T-helper 17 cell (primary cell): ENCODE measurements at places on chromosomes 16 and 17.

DNA sequence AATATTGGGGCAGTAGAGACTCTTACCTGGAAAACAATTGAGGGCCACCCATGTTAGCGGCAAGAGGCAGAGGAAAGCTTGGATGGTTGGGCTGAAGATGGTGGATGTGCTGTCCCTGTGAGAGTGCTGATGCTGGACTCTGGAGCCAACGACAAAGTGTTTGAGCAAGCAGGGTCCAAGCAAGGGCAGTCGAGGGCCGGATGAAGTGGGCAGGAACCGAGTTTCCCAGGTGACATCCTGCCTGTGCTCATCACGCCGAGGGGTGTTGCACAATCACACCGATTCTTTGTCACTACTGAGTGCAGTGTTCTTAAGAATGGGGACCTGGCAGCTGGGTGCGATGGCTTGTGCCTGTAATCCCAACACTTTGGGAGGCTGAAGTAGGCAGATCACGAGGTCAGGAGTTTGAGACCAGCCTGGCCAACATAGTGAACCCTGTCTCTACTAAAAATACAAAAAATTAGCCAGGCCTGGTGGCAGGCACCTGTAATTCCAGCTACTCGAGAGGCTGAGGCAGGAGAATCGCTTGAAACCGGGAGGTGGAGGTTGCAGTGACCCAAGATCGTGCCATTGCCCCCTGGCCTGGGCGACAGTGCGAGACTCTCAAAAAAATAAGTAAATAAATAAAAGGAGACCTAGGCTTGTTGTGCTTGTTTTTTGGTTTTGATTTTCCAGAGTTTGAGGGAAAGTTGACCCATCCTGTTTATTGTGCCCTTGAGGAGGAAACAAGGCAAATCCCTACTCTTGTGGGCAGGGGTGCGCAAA is 6.1 kb downstream of the PYCARD start:
- no peak for DNase-seq
- no peak overlapping the region for H3K4me3 ChIP-seq
- peaks cover 12% of the 10 kb centered on the region for H3K36me3 ChIP-seq
- peak overlapping the region; percentile 59 for H3K27ac ChIP-seq
- peaks cover 46% of the 10 kb centered on the region for H3K4me1 ChIP-seq

DNA sequence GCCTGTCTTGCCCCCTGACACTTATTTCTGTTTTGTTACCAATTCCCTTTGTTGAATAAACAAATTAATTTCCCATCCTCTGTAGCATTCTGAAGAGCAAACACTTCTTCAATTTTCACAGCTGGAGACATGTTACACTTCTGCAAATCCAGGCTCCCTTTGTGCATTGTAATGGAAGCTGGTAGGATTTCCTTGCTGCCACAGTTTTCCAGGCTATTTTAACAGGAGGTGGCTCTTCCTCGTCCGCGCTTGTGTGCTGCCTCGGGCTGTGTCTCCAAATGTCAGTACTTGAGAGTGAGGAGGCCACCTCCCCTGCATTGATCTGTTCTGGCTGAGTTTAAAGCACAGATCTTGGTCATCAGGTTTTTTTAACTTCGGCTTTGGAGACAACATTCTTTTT is 40.0 kb downstream of the SOST start:
- DNase-seq, result no peak
- peaks cover 17% of the 10 kb centered on the region for H3K27me3 ChIP-seq

DNA sequence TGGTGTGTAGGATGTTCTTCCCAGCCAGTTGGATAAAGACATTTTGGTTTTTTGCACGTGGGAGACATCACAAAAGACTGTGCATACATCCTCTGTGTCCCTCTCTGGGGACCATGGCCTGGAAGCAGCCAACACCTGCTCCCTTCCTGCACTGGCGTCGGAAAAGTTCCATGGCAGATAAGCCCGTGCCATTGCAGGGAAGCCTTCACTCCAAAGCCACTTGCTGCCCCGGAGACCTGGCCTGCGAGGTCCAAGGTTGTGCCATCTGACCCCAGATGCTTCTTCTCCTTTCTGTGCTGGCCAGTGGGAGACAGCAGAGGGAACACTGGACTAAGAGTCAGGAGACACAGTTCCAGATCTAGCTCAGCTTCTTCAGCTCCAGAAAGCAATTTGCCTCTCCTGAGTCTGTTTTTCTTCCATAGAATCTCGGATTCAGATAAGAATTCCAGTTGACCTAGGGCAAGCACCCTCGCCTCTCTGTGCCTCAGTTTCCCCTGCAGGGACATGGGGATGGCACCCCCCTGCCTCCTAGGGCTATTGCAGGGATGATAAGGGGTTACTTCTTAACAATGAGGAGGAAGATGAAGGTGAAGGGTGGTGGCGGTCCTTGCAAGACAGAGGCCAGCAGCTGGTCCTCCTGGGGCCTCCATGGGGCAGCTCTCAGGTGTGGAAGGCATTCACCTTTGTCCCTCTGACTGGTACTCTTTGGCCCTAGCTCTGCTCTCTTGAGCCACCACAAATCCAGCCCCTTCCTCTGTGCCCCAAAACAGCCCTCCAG is 134.2 kb downstream of the CMIP start:
- no peak overlapping the region for H3K27ac ChIP-seq
- H3K36me3 ChIP-seq, result peaks cover 2% of the 10 kb centered on the region
- H3K4me3 ChIP-seq, result no peak overlapping the region
- peaks cover 6% of the 10 kb centered on the region for H3K4me1 ChIP-seq
- DNase-seq, result no peak

GRCh38 chr17:82444941-82445521 is 5.5 kb downstream of the CYBC1 start:
- peaks cover 2% of the 10 kb centered on the region for H3K36me3 ChIP-seq
- no peaks in the 10 kb centered on the region for H3K27me3 ChIP-seq
- H3K4me1 ChIP-seq, result peaks cover 13% of the 10 kb centered on the region
- H3K4me3 ChIP-seq, result no peak overlapping the region
- H3K27ac ChIP-seq, result no peak overlapping the region

DNA sequence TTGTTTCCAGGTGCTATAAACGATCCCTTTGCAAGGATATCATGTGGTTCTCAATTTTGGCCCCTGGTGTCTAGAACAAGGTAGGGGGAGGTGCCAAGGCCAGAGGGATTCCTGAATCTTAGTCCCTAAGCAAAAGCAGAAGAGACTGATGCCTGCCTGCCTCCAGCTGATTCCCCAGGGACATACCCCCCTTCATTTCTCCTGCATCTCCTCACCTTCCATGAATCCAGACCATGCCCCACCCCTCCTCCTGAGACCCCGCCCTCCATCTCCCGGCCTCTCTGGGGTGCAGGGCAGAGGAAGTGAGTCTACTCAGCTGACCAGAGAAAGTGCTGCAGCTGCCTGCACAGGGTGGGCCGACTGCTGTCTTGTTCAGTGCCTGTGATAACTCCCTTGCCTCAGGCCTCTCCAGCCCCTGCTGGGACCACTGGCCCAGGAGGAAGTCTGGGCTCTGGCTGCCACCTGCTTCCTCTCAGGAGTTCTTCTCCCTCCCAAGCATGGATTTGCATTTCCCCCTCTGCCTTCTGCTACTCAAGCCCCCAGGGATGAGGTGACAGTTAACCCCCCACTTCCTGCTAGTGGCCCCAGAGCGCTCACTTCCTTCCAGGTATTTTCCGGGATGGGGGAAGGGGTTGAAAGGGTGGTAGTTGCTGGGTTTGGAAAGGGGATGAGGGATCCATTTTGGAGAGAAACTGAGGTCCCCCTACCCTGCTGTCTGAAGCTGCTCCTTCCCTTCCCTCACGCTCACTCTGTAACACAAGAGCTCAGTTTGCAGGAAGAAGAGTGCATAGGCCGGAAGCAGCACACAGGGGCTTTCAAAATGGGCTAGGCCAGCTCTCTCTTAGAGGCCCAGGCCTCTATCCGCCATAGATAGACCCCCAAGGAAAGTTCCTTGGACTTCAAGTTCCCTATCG is 10.5 kb upstream of the TSPOAP1 start:
- peaks cover 85% of the 10 kb centered on the region for H3K4me1 ChIP-seq
- no peak for DNase-seq
- H3K27ac ChIP-seq, result peak overlapping the region; percentile 100

DNA sequence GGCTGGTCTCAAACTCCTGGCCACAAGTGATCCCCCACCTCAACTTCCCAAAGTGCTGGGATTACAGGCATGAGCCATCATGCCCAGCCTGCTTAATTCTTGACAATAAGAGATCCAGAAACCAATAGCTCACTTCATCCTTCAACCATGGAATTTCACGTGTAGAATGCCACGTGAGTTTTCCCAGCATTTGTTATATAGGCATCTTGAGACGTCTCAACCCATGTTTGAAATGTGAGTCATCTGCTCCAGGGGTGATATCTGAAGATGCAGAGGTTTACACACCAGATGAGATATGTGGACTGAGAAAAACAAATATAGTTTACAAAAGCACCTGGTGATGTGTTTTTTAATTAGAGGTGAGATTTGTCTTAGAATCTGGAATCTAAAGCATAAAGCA is 7.1 kb downstream of the TEKT3 start:
- DNase-seq, result no peak
- H3K4me3 ChIP-seq, result no peak overlapping the region
- H3K27ac ChIP-seq, result no peak overlapping the region
- peaks cover 2% of the 10 kb centered on the region for H3K36me3 ChIP-seq

GRCh38 chr16:59514651-59515050 is 780.5 kb upstream of the GOT2 start:
- H3K36me3 ChIP-seq, result no peaks in the 10 kb centered on the region
- H3K4me1 ChIP-seq, result no peaks in the 10 kb centered on the region
- H3K4me3 ChIP-seq, result no peak overlapping the region
- no peak for DNase-seq
- no peaks in the 10 kb centered on the region for H3K27me3 ChIP-seq

GRCh38 chr16:85065099-85065498 is 37.5 kb downstream of the KIAA0513 start:
- DNase-seq, result no peak
- no peak overlapping the region for H3K4me3 ChIP-seq
- H3K4me1 ChIP-seq, result peaks cover 11% of the 10 kb centered on the region

GRCh38 chr16:68936736-68937631 is 93.7 kb downstream of the TANGO6 start:
- no peak for DNase-seq
- no peak overlapping the region for H3K27ac ChIP-seq
- H3K27me3 ChIP-seq, result no peaks in the 10 kb centered on the region
- peaks cover 7% of the 10 kb centered on the region for H3K36me3 ChIP-seq
- H3K4me3 ChIP-seq, result no peak overlapping the region

- H3K4me3 ChIP-seq, result no peak overlapping the region
- peaks cover 44% of the 10 kb centered on the region for H3K4me1 ChIP-seq
- H3K27me3 ChIP-seq, result no peaks in the 10 kb centered on the region
- no peak for DNase-seq
- H3K27ac ChIP-seq, result no peak overlapping the region
Measured at GRCh38 chr16:23512168-23512695, 1.9 kb upstream of the GGA2 start.

- no peak overlapping the region for H3K4me3 ChIP-seq
- H3K27me3 ChIP-seq, result no peaks in the 10 kb centered on the region
- H3K27ac ChIP-seq, result no peak overlapping the region
- no peaks in the 10 kb centered on the region for H3K36me3 ChIP-seq
Measured at GRCh38 chr16:73329358-73330286, 281.7 kb upstream of the ZFHX3 start.

GRCh38 chr17:38617074-38617860 is 11.5 kb upstream of the SRCIN1 start:
- H3K4me3 ChIP-seq, result no peak overlapping the region
- H3K27me3 ChIP-seq, result peaks cover 71% of the 10 kb centered on the region
- peaks cover 2% of the 10 kb centered on the region for H3K4me1 ChIP-seq

- no peak for DNase-seq
- H3K36me3 ChIP-seq, result no peaks in the 10 kb centered on the region
- peak overlapping the region; percentile 92 for H3K27ac ChIP-seq
- peak overlapping the region; percentile 93 for H3K4me3 ChIP-seq
Measured at GRCh38 chr17:3962217-3962964, 1.8 kb downstream of the ATP2A3 start.

- DNase-seq, result no peak
- H3K4me3 ChIP-seq, result peak overlapping the region; percentile 55
- H3K36me3 ChIP-seq, result no peaks in the 10 kb centered on the region
Measured at GRCh38 chr16:48536614-48537200, 73.3 kb downstream of the N4BP1 start.

GRCh38 chr17:9729735-9730420 is 61.5 kb downstream of the DHRS7C start:
- no peak for DNase-seq
- H3K4me1 ChIP-seq, result no peaks in the 10 kb centered on the region
- no peak overlapping the region for H3K27ac ChIP-seq
- peaks cover 32% of the 10 kb centered on the region for H3K27me3 ChIP-seq
- H3K36me3 ChIP-seq, result no peaks in the 10 kb centered on the region

DNA sequence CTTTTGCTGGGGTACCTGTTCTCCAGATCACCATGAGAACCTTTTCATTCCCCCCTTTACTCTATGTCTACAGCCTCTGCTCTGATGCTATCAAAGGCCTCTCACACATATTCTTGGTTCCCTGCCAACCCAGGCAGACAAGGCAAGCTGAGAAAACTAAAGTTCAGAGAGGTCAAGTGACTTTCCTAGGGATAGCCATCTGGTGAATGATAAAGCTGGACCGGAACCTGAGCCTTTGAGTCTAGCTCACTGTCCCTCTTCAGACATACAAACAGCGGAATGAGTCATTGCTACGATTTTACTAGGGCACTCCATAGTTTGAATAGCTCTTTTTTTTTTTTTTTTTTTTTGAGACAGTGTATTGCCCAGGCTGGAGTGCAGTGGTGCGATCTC is 73.3 kb downstream of the XYLT1 start:
- no peaks in the 10 kb centered on the region for H3K27me3 ChIP-seq
- peak overlapping the region; percentile 73 for H3K4me3 ChIP-seq
- peak; percentile 22 for DNase-seq
- H3K4me1 ChIP-seq, result peaks cover 41% of the 10 kb centered on the region
- H3K36me3 ChIP-seq, result peaks cover 2% of the 10 kb centered on the region
- peak overlapping the region; percentile 97 for H3K27ac ChIP-seq
